ENCODE measurements at places on chromosomes 2 and 18. TPM values are rescaled to one million over a fixed set of nuclear protein-coding genes. Genes with fewer than 3 reads are reported as not detected.

- no peak for DNase-seq
Measured at GRCh38 chr2:228669690-228670089, 488.2 kb upstream of the SPHKAP start.

DNA sequence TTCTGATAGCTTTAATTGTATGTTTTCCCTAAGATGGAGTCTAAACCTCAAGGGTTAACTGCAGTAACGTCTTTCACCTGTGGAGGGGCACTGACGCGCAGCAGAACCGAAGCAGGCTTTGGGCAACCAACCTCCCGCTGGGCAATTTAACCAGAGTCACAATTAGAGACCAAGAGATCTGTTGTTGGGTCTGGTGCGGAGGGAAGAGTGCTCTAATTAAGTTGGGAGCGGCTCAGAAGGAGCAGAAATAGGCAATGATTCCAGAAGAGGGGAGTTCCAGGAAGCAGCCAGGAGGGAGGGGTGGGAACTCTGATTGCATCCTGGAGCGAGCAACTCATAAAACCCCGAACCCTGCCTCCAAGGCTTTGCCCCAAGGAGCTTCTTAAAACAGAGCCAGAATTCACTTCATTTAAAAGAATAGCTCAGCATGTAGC is 245.8 kb downstream of the PAX3 start:
- no peak for DNase-seq

- no peak for DNase-seq
Measured at GRCh38 chr18:70414315-70414900, 125.6 kb downstream of the SOCS6 start.

DNA sequence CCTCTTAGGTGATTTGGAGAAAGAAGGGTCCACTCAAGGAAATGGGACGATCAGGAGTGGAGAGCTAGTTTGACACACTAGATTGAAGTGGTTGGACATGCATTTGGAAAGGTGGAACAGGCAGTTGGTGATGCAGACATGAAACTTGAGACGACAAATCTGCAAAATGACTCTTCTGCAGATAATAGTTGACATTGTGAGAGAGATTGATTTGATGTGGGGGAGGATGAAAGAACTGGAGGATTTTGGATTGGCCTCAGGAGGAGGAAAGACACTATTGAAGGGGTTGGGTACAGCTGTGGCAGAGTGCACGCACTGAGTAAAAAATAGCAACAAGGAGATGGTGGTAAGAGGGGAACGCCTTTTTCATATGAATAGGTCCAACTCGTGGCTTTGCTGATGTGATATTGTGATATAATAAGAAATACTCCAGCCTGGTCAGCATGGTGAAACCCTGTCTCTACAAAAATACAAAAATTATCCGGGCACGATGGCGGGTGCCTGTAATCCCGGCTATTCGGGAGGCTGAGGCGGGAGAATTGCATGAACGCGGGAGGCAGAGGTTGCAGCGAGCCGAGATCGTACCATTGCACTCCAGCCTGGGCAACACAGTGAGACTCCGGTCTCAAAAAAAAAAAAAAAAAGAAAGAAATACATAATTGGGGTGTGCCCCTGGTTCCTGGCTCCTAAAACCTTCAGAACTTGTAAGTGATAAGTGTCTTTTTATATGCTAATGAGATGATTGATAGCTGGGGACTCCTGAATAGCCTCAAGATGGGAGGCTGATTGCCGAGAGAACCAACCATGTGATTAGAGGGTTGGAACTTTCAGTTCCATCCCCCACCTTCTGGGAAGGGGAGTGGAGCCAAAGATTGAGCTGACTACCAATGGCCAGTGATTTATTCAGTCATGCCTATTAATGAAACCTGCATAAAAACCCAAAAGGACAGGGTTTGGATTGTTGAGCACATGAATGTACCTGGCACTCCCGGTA is 9.7 kb downstream of the TTLL4 start:
- no peak for DNase-seq

GRCh38 chr2:141200191-141200590 is 930.6 kb downstream of the LRP1B start:
- DNase-seq: no peak

DNA sequence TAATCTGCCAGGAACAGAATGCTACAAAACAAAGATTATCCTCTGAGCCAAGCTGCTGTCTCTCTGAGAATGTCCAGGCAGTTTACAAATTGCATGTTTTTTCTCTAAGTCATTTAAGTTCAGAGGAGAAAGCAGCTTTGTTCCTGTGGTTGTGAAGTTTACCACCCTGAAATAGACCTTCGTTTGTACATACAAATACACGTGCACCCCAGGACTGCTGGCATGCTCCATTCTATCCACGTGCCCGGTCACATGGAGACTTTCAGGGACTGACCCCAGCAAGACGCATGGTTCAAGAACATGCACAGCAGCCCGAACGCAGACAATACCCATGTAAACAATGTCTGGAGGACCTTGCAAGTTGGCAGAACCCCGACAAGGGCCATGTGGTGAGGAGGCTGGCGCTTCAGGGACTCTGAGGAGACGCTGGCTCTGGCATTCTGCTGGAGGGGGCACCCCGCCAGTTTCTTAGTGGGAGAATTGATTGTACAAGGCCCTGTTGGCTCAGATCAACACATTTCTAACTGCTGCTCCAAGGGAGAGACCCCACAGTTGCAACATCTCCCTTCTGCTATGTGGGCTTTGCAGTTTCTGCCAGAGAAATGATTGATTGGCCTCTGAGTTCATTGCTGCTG is 33.3 kb downstream of the FAM178B start:
- no peak for DNase-seq

- DNase-seq: no peak
Measured at GRCh38 chr2:29966266-29966665, 44.9 kb upstream of the ALK start.

- peak; percentile 25 for DNase-seq
Measured at GRCh38 chr2:240300261-240300821, 135.1 kb upstream of the GPC1 start.

- DNase-seq: no peak
Measured at GRCh38 chr2:96918754-96919550, 49.1 kb upstream of the SEMA4C start.

- no peak for DNase-seq
Measured at GRCh38 chr2:116787848-116788247, 1026.6 kb upstream of the DDX18 start.

DNA sequence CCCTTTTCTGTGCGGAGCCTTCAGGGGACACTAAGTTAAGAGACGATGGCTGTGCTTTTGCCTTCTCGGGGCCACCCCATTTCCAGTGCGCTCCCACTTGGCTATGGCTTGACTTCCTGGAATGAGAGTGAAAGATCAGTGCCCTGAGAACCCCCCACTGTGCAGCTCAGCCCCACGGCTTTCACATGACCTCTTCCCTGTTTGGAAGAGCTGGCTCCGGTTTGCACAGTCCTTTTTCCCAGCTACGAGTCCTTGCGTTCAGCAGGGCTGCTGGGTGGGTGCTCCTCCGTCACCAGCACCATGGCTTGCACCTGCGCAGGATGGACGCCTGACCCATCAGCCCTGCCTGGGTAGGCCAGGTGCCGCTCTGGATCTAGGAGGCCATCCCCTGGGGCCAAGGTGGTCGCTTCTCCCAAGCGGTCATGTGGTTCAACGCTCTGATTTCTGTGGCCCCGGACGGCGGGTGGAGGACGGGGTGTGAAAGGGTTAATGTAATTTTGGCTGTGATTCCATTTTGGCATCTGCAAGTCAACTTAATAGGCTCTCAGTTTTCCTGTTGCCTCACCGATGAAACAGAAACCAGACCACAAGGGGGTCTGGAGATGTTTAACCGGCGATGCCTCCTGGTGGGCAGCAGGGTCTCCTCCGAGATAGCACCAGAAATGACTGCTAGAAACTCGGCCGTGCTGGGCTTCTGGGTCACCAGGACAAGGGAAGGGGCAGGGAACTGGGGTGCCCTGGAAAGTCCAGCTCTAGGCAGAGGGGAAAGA is 113.1 kb upstream of the HAAO start:
- peak; percentile 32 for DNase-seq

GRCh38 chr2:169210917-169211316 is 141.6 kb downstream of the DHRS9 start:
- no peak for DNase-seq

GRCh38 chr2:205682971-205683501 is 735 bp downstream of the NRP2 start:
- DNase-seq: peak; percentile 33

- DNase-seq: peak; percentile 37
Measured at GRCh38 chr2:65350651-65351056, 81.7 kb downstream of the SPRED2 start.

GRCh38 chr2:33496726-33497125 is 20.3 kb downstream of the RASGRP3 start:
- no peak for DNase-seq

DNA sequence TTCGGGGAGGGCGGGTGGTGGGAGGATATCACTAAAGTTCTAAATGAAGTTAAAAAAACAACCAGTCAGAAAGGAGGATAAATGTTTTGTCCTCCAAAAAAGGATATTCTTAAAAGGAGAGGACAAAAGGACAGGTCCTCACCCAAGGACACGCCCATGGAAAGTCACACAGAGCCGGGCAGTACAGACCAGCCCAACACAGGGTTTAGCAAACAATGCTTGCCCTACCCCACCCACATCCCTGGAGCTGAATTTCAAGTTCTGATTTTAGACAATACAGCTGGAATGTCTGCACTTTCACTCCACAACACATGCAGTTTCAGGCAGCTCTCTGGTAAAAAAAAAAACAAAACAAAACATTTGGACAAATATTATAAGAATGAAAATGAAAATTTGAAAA is 67.9 kb downstream of the SLC9A4 start:
- no peak for DNase-seq

DNA sequence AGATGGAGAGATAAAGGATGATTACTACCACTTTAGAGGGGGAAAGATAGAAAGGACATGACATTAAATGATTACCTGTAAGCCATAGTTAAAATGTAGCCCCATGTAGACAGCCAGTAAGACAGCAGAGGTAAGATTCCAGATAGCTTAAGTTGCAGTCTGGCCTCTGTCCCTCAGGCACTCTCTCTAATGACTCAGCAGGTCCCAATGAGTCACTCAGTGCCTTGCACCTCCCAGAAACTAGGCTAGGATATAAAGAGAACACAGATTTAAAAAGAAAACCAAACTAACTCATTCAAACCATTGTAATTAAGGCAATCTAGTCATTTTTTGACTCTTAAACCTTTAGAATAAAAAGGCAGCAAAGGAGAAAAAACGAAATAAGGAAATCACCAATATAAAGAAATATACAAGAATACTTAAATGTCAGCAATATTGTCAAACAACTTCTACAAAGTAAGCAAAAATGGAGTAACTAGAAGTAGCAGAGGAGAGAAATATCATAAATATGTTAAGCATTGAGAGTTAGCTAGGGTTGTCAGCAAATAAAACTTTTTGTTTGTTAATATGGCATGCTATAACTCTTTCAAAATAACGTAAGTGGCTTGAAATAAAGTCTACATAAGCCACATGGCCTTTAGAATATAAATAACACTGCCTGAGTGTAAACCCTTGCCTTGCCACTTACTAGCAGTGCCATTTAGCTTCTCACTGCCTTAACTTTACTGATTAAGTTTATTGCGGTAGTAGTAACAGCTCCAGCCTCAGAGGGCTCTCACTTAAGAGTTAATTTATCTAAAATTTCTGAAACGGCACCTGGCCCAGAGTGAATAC is 48.5 kb downstream of the SOCS6 start:
- peak; percentile 95 for DNase-seq

- no peak for DNase-seq
Measured at GRCh38 chr2:240386326-240386725, 49.1 kb upstream of the GPC1 start.

- DNase-seq: no peak
Measured at GRCh38 chr2:27291865-27292264, 9.6 kb downstream of the TRIM54 start.

GRCh38 chr2:196927376-196928225 is 1.1 kb upstream of the PGAP1 start:
- peak; percentile 79 for DNase-seq

DNA sequence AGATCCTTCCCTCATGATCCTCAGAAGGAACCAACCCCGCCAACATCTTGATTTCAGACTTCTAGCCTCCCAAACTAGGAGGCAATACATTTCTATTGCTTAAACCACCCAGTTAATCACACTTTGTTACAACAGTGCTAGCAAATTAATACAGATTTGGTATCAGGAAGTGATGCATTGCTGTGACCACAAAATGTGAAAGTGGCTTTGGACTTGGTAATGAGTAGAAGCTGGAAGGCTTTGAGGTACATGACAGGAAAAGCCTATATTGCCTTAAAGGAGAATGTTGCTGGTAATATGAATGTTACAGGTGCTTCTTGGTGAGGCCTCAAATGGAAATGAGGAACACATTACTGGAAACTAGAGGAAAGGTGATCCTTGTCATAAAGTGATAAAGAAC is 260.3 kb downstream of the SATB2 start:
- DNase-seq: peak; percentile 18

DNA sequence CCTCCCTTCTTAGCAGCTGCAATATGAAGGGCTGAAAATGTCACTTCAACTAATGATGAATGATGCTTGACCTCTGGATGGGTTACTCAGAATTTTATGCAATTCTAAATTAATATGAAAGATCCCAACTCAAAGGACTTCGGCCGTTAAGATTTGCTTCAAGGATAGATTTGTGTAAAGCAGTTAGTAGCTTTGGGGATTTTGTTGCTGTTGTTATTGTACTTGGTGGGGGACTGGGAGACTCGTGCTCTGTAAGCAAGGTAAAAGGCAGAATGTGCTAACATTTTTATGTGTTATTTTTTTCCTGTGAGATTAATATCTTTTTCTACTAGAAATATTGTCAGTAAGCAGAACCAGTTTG is 478.8 kb downstream of the ARHGAP15 start:
- DNase-seq: no peak

GRCh38 chr2:161344692-161345091 is 36.5 kb downstream of the PSMD14 start:
- no peak for DNase-seq

- peak; percentile 80 for DNase-seq
Measured at GRCh38 chr2:171531291-171531690, 9.0 kb downstream of the CYBRD1 start.

GRCh38 chr18:59921384-59921891 is 21.6 kb downstream of the PMAIP1 start:
- no peak for DNase-seq

GRCh38 chr2:56191617-56192016 is 7.8 kb downstream of the CCDC85A start:
- peak; percentile 64 for DNase-seq

- no peak for DNase-seq
Measured at GRCh38 chr2:39558906-39559305, 106.8 kb upstream of the TMEM178A start.

GRCh38 chr2:174002679-174003078 is 37.5 kb upstream of the SP3 start:
- DNase-seq: no peak

HOXD4 gene
- polyA plus RNA-seq: 0.54 TPM

PLGLB1 gene
- polyA plus RNA-seq: 1.4 TPM

ASXL3 gene
- polyA plus RNA-seq: not detected

KYNU gene
- not detected for polyA plus RNA-seq

ALMS1 gene
- 3.4 TPM for polyA plus RNA-seq

ACVR1C gene
- polyA plus RNA-seq: not detected

CRYBA2 gene
- polyA plus RNA-seq: not detected

AKAIN1 gene
- not detected for polyA plus RNA-seq

SCN9A gene
- 6.1 TPM for polyA plus RNA-seq

TBC1D8 gene
- 2.5 TPM for polyA plus RNA-seq
